ENCODE measurements at places on chromosomes 12 and 14.

DNA sequence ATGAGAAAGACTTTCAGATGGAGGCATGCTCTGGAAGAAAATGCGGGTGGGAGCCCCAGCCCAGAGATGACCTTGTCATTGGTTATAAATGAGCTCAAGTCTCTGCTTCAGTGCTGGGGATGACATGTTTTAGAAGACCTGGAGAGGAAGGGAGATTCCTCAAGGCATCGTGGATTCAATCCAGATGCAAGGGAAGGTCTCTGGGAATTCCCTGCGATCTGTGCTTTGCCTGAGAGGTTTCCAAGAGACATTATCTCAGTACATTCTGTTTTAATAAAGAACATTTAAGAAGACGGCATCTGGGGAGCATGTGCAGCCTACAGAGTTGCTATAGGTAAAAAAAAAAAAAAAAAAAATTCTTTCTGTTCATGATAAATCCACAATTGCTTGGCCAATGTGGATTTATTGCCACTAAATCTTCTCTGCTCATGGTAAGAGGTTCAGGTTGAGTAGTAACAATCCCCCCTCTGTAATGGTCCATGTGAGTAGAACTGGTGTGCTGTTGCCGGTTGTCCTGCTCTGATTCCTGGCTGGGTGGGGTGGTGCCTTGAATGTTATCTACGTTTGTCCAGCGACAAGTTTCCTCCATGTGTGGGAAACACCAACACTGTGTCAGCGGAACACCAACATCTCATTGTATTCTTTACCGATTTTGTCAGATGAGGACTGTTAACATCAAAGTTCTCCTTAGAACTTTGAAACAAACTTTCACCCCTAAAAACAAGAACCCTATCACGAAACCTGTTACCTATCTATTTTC lies 230.0 kb downstream of the MSRB3 start:
- no peak for DNase-seq

GRCh38 chr14:22520796-22521195 lies 68.2 kb downstream of the DAD1 start:
- no peak for DNase-seq

- DNase-seq = no peak
Measured at GRCh38 chr12:18794000-18794399, 56.1 kb downstream of the CAPZA3 start.

DNA sequence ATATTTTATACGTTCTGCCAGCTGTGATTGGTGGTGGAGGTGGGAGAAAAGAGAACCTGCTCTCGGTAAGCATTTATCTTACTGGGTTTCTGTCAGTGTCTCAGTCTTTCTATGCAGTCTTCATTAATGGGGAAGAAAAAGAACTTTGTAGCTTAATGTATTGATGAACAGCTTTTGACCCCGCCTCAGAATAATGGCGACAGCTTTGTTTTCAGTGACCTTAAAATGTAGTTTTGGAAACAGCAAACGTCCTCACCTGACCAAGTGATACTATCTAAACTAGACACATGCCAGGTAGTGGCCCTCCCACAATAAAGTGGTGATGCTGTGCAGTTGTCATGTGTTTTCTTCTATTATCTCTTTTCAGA lies 1.4 kb downstream of the DACT1 start:
- no peak for DNase-seq

DNA sequence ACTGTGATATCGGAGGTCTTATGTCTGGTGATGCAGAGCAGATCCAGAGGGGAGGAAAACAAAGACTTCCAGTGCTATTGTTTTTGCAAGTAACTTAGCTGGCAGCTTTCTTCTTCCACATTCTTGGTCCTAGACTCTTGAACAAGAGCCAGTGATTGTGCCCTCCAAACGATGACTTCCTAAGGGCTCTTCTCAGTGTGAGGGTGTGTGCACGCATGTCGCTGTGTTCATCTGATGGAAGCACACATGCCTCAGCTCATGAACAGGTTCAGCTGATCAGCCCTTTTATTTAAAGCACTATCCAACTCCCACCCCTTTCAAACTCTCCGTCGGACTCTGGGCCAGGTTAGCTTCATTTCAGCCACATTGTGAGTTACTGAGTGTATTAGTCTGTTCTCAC lies 59.5 kb downstream of the SMOC1 start:
- no peak for DNase-seq

DNA sequence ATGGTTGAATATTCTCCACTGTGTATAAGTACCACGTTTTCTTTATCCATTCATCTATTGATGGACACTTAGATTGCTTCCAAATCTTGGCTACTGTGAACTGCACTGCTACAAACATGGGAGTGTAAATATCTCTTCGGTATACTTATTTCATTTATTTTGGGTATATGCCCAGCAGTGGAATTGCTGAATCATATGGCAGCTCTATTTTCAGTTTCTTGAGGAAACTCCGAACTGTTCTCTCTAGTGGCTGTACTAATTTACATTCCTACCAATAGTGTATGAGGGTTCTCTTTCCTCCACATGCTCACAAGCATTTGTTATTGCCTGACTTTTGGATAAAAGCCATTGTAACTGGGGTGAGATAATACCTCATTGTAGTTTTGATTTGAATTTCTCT lies 623.1 kb upstream of the LRFN5 start:
- no peak for DNase-seq

DNA sequence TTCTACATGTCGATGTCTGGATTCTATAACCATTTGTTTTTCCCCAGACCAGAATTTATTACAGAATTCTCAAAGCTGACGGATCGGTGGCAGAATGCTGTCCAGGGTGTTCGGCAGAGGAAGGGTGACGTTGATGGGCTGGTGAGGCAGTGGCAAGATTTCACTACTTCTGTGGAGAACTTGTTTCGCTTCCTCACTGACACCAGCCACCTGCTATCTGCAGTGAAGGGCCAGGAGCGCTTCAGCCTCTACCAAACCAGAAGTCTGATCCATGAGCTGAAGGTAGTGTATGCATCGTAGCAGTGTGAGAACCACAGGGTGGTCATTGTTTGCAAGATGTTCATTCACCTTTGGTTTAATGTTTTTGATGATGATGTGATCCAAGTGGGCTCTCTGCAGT lies 124.0 kb downstream of the ESR2 start:
- DNase-seq = no peak

DNA sequence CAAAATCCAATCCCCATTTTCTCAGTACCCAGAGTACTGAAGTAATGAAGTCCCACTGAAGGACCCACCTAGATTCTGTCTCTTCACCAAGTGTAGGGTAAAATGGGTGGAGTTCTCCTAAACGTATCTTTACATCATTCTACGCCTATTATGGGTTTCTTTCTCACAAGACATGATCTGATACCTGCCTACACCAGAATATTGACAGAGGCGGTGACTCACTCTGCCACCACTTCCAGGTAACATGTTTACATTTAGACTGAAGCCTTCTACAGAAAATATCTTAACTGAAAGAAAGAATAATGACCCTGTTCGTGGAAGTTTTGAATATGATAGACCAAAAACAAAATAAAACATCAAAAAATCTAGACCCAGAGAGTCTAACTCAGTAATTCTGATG lies 89.8 kb downstream of the BTG1 start:
- no peak for DNase-seq

DNA sequence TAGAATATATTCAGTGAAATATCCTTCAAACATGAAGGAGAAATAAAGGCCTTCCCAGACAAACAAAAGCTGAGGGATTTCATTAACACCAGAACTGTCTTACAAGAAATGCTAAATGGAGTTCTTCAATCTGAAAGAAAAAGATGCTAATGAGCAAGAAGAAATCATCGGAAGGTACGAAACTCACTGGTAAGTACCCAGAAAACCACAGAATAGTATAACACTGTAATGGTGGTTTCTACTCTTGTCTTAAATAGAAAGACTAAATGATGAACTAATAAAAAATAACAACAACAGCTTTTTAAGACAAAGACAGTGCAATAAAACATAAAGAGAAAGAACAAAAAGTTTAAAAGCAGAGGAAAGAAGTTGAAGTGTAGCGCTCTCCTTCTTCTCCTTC lies 18.7 kb upstream of the RNF212B start:
- no peak for DNase-seq

DNA sequence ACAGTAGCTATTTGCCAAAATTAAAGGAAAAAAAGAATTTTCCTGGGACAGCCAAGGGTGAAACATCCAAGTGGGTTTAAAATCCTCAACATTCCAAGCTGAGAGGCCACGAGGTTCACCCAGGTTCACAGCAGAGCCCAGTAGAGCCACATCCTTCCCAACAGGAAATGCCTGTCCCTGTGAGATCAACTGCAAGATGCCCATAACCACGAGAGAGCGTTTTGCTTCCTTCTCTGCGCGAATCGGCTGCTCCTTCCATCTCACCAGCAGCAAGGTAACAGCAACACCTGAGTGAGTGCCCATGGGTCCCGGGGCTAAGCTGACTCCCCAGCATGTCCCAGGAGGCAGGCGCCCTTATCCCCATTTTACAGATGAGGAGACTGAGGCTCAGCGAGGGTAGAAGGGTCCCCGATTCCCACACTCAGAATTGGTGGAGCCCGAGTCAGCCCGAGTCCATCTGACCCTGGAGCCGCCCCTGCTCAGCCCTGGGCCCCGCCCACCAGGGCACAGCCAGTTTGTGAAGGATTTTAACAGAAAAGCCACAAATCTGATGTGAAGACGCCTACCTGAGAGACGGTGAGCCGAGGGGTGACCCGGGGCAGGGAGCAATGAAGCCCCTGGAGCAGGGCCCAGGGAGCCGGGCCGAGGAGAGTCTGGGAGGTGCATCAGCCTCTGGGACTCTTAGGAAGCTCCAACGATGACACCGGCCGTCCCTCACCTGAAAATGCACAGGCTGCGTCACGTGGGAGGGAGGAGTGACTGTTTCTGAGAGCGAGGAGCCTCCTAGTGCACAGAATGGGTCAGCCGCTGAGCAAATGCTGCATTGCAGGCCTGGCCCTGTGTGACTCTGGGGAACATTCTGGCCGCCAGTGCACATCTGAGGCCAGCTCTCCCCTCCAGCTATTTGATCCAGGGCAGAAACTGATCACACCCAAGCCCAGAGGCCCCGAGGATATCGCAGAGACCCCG lies 236.9 kb upstream of the SFSWAP start:
- no peak for DNase-seq

GRCh38 chr12:49542592-49543160 lies 3.8 kb downstream of the KCNH3 start:
- DNase-seq = no peak

DNA sequence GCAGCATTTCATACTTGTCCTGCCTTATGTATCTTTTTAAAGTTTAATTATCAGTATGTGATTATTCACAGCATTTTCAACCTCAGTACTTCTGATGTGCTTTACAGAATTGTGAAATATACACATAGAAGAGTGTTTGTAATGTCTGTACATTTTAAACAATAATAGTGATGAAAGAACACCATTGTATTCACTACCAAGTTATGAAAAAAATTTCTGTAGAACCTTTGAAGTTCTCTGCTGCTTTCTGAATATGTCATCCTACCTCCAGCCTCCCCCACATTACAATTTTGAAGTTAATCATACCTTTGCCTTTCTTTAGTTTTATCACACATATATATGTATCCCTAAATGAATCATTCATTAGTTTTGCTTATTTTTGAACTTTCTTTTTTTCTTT lies 24.8 kb downstream of the FRMD6 start:
- DNase-seq = no peak

DNA sequence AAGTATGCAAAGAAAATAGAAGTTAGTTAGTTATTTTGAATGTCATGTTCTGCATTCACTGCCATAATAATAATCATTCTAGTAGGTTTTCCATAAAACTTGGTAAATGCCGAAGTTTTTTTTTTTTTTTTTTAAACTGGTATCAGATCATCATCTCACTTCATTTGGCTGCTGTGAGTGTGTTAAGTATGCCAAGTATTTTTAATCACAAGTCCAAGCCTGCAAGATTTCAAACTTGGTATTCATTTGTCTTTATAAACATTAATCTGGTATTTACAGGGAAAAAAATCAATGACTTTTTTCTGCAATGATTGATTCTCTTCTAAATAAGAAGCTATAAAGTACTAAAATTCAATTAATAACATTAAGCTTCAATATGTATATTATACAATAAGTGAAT lies 248.9 kb downstream of the CCDC59 start:
- DNase-seq = no peak

Measured in putamen (tissue), 1 donor.